A172 (cell line): ENCODE measurements at places on chromosomes 13 and 19.
A peak's percentile ranks its signal among the peaks of the same experiment; 100 is the strongest.

DNA sequence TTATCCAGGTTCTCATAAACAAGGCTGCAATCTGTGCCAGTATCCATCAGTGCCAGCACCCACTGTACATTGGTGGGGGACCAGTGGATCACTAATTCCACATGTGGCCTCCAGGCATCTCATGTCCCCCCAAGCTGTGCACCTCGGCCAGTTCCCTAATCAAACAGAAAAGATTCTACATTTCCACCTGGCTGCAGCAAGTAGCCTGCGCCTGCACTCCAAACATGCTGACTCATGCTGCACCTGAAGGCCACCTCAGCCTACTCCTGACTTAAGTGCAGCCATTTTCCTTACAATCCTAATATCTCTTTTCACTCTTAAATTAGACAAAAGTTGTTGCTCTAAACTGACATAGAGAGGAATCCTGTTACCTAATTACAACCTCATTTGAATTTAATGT lies 729.4 kb upstream of the MIR17HG start:
- DNase-seq, result no peak

DNA sequence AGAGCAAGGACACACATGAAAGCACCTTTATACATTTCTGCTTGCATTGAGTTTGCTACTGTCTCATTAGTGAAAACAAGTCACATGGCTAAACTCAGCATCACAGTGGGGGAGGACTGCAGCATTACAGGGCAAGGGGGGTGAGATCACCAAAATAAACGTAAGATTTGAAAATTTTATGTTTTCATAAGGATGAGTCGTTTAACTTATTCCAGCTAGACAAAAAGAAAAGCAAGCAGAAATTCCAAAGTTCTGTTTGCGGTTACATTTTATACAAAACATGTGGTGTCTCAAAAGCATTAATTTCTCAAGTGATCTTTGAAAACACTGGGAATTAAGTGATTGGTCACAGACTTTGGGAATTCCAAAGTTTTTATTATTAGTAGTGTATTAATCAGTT lies 261.4 kb upstream of the RXFP2 start:
- DNase-seq, result no peak

GRCh38 chr19:19059837-19060611 lies 3.8 kb upstream of the SLC25A42 start:
- DNase-seq, result no peak

DNA sequence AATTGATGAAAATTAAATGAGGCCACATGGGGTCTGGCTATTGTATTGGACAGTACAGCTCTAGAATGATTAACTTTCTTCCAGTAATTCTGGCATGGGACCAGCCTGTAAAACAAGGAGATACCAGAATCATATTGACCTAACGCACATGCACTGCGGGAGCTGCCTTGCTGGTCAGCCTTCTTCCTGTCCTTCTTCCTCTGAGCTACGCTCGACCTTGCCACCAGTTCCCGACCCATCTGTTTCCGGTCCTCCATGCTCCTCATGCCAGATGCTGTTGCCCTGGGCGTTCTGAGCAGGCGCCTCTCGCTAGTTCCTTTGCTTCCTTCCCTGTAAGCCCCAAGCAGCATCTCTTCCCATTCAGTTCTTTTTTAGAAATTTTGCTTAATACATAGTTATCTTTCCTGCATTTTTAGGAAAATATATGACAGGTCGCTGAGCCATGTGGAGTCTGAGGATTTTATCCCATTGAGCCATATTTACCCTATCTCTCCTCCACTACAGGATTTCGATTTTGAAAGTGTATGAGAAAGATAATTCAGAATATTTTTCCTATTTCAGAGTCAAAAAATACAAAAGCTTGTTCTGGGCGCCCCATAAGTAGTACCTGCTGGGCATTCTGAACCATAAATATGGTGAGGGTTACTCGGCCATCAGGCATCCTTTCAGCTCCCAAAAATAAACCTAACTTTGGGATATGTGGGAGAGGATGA lies 38.6 kb downstream of the TNFRSF19 start:
- DNase-seq, result peak; percentile 31

- peak; percentile 45 for DNase-seq
These were observed 327.8 kb downstream of the SUCLA2 start for GRCh38 chr13:47673009-47673850.

DNA sequence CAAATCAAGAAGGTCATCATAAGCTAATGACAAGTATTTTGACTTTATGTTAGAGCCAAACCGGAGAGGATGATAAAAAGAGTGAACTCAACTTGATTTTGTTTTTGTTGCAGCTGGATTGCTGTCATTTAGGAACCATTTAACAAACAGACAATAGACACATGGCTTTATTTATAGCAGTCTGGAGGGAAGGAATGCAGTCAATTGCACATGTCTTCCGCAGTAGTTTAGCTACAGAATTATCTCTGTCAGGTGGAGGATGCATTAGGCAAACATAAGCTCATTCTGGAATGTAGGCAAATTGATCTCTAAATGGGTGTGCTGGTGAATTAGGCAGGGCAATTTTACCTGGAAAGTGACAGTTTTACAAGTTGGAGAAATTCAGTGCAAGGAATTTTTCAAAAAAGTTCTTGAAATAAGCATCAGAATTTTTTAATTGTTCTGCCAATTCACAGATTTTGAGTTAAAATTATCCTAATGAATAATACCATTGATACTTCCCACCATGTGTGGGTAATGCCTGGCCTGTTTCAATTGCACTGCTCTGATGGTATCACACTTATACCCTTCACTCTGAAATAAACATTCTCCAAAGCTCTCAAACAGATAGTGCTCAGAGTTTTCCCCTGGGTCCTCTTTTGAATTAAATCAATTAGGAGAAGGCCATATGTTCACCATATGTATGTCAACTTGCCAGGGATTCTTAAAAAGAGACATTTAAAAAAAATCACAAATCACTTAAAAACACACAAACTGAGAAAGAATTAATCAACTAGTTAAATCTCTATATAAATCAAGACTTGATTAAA lies 318.3 kb downstream of the NDFIP2 start:
- no peak for DNase-seq

- no peak for DNase-seq
These were observed 5.4 kb downstream of the CEACAM3 start for GRCh38 chr19:41801792-41802211.
